ENCODE measurements at places on chromosomes 16 and 17.
A peak's percentile ranks its signal among the peaks of the same experiment; 100 is the strongest.

GRCh38 chr16:47323241-47323640 is 137.6 kb downstream of the ITFG1 start:
- DNase-seq: no peak

- peak; percentile 47 for DNase-seq
Measured at GRCh38 chr16:2532494-2533141, 1.4 kb upstream of the CEMP1 start.

- no peak for DNase-seq
Measured at GRCh38 chr17:52673791-52674190, 515.3 kb upstream of the CA10 start.

DNA sequence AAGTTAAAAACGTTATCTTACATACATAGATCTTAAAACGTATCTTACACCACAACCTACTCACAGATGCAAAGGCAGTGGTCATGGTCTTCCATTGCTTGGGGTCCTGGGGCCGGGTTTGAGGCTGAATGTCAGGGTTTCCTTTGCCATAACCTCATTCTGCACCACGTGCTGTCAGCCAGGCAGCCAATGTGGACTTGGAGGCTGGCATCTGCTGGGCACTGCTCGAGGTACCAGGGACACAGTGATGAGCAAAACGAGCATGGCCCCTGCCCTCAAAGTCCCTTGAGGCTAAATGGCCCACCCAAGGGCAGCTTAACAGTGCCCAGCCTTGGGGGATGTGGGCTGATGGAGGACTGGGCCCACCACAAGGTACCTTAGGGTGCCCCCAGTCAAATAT is 35.8 kb upstream of the RGS9 start:
- DNase-seq: no peak

DNA sequence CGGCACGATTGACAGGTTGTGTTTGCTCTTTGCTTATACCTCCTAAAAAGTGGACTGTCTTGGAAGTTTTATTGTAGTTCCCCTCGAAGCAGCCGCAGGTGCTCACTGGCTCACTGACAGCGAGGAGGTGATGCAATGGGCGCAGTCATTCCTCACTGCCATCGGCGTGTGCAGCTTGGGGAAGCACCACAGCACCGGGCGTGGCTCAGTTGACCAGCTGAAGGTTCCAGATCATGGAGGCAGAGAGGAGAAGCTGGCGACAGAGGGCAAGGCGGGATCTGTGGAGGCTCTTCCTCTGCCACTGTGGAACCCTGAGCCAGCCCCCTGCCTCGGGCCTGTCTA is 72.1 kb upstream of the TNRC6C start:
- DNase-seq: no peak

- DNase-seq: no peak
Measured at GRCh38 chr17:6706499-6706898, 6.7 kb downstream of the SLC13A5 start.

GRCh38 chr17:61532826-61533225 is 58.2 kb downstream of the NACA2 start:
- no peak for DNase-seq

- no peak for DNase-seq
Measured at GRCh38 chr17:36002631-36003030, 1.3 kb upstream of the CCL15 start.

GRCh38 chr16:50744881-50745280 is 3.0 kb downstream of the CYLD start:
- DNase-seq: no peak

DNA sequence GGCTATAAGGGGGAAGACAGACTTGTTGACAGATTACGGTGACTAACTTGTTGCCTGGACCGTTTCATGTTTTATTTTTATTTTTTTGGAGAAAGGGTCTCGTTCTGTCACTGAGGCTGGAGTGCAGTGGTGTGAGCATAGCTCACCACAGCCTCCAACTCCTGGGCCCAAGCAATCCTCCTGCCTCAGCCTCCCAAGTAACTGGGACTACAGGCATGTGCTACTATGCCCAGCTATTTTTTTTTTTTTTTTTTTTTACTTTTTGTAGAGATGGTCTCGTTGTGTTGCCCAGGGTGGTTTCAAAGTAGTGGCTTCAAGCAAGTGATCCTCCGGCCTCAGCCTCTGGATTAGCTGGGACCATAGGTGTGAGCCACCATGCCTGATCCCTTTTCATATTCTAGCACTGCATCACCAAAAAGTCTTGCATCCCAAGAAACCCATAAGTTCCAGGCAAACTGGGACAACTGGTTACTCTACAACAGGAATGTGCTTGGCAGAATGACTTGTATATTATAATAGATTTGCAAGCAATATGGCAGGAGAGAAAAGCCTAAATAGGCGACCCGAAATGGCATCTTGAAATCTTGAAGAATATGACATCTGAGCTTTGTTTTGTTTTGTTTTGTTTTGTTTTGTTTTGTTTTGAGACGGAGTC is 2.2 kb upstream of the WDR59 start:
- DNase-seq: no peak

GRCh38 chr17:28225271-28225670 is 93.7 kb upstream of the TMEM97 start:
- DNase-seq: no peak

GRCh38 chr17:41974658-41975057 is 8.1 kb downstream of the CNP start:
- no peak for DNase-seq

DNA sequence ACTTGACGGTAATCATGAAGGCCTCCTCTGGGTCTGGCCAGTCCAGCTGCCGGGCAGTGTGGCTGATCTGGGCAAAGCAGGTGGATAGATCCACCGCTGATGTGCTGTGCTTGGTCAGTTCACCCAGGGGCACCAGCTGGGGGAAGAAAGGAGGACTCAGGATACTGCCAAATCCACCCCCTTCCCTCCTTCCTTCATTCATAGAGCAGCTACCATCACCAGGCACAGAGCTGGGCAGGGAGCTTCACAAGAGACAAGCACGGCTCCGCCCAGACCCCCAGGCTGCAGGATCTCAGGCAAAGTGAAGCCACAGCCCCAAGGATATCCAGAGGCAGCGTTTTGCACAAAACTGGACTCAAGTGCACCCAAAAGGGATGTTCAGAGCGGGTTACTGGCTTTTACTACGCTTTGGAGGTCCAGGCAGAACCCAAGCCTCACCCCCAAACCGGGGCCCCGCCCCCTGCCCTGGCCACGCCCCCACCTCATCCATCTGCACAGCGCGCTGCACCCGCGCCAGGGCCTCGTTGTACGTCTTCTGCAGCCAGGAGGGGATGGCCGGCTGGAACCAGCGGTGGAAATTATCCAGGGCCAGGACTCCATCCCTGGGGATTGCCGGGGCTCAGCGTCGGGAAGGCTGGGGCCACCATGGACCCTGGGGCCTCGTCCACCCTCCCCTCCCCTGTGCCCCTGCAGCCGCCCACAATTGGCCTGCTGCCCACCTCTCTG is 9.1 kb downstream of the UNC13D start:
- no peak for DNase-seq

GRCh38 chr16:14309906-14310305 is 238.8 kb downstream of the MRTFB start:
- DNase-seq: no peak

Measured in activated T-cell treated with anti-CD3 and anti-CD28 coated beads for 24 hours (primary cell).